ENCODE measurements at places on chromosomes 1 and 21.

- DNase-seq, result no peak
Observed at GRCh38 chr21:45089964-45090363, 15.6 kb downstream of the ADARB1 start.

DNA sequence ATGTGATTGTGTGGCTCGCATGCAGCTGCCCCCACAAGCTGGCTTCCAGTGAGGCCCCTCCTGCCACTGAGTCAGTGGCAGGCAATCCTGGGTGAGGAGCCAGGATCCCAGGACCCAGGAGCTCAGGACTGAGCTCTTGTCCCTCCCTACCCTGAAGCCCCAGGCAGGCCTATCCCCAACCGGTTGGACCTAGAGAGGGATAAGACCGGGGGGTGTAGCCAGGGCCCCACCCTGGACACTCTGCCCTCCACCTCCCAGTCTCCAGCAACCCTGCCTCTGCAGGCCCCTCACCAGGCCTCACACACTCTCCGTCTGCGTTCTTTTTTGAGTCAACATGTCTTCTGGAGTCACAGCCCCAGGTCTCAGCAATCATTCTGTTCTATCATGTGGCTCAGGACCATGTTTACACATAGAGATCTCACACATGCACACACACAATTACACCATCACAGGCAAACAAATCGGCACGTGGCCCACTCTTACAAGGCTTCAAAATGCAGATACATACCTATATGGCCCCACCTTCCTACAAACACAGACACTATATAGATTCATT lies 2.6 kb downstream of the VSIG8 start:
- no peak for DNase-seq

GRCh38 chr1:90007979-90008404 lies 13.1 kb downstream of the ZNF326 start:
- DNase-seq, result no peak

DNA sequence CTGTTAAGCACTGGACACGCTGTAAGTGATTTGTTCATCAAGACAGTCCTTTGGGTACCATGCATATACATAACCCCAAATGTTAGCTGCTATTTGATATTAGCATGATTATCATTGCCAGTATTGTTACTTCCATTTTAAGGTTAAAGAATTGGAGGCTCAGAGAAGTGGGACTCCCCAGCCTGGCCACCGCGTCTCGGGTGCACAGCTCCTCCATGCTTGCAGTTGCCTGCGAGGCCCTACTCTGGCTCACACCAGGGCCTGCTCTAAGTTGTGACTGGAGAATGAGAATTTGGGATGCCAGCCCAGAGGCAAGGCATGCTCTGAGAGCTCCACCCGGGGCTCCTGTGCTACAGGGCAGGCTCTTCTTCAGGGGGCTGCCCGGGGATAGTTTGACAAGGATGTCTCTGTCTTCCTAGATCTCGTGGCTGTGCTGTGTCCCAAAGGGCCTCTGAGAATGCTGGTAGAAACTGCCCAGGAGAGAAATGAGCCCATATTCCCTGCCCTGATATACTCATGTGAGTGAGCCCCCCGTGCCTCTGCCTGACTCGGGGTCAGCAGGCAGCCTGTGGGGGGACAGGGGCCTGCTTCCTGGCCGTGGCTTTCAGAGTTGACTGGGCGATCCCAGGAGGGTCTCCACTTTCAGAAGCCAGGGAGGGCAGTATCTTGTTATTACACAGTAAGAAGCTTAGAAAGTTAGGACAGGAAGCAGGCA lies 19.4 kb downstream of the PSEN2 start:
- DNase-seq, result no peak

DNA sequence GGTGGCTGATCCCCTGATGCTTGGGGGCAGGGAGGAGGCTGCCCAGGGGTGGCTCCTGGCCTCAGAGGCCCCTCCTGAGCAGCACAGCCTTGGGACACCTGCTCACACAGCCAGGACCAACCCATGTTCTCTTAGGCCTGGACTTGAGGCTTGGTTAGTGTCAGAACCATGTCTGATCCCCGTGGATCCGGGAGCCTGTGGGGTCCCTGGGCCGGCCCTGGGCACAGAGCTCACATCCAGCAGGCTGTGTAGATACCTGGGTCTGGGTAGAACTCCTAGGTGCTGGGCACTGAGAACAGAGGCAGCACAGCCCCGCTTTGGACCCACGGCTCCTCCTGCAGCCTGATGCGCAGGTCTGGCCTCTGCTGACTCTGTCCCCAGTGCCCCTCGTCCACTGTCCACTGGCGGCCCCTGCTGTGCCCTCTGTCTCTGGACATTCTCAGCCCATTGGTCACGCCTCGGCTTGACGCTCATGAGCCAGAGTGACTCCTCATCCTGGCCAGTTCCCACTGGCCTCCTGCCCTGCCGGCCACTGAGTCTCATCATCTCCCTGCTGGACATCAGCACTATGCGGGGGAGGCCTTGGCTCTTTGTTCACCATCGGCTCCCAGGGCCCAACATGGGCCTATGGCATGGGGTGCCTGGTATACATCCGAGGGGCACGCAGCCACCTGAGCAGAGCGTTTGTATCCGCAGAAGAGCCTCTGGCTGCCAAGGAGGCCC lies 70.2 kb downstream of the TRIM11 start:
- no peak for DNase-seq

DNA sequence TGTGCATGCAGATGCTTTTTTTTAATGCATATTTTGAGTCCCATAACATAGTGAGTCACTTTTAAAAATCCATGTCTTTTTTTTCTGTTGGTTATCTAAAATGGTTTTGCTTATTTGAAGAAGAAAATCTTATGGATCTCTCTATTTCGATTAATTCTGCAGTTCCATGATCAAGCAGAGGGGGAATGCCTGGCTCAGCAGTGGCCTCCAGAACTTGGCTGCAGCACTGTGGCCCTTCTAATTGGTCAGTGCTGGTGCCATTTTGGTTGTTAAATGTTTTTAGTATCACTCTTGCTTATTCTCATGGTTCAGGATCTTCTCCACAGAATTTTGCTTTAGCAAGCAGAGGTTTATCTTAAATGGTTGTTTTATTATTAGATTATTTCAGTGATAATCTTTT lies 11.2 kb downstream of the EPHX4 start:
- no peak for DNase-seq

Data from foreskin melanocyte (primary cell).